ENCODE measurements at places on chromosomes 1 and 21.

DNA sequence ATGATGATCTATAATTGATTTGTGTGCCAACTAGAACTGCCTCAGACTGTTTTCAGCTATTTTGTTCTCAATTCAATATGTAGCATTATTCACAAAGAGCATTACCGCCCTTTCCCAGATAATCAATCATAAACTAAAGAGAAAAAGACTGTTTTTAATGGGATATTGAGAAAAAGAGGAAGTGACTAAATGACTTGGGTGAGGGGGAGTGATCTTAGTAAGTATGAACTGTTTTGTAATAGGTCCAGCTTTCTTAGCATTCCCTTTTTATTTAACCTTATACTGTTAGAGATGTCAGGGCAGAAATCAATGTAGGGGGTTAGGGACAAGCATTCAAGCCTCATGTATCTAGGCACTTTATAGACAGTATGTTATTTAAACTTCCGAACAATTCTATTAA, 157.8 kb upstream of the DPYD start:
- no peak for DNase-seq

DNA sequence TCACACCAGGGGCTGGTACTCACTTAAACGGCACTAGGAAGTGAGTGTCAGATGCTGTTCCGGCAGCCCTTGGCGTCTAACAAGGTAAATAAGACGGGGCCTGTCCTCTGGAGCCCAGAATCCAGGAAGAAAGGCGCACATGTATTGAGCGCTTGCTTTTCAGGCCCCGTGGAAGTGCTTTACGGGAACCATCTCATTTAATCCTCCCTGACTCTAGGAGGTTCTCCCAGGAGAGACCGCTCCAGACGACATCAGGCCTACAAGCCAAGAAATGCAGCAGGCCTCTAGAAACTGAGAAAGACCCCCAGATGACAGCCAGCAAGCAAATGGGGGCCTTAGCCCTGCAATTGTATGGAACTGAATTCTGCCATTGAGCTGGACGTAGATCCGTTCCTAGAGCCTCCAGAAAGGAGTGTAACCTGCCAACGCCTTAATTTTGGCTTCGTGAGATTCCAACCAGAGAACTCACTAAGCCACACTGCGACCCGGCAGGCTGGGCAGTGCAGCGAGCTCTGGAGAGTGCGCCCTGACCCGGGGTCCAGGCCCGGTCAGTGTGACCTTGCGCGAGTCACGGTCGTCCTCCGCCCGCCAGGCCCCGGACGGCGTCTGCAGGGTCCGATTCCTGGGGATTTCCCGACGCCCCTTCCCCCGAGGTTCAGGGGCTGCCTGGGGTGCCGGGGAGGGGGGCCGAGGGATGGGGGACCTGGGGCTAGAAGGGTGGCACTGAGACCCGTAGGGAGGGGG, 532 bp upstream of the MANEAL start:
- DNase-seq = no peak

DNA sequence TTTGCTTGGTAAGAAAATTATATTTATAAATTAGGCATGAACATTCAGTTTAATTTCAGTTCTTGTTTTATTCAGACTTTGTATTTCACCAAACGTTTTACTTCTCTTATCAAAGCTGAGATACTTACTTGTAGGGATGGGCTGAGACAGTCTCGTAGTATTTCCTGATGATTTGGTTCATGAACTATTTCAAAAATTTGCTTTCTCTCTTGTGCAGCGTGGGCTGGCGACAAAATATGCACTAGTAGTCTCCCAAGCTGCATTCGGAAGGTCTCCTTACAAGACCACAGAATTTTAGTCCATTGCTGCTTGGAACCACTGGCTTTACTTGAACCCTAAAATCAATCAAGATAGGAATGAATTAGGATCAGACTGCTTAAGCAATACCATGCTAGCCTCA, 91.7 kb upstream of the GNG4 start:
- DNase-seq = no peak

- no peak for DNase-seq
Measured at GRCh38 chr1:206508956-206509355, 1.6 kb downstream of the RASSF5 start.

GRCh38 chr1:43439781-43440180, 13.9 kb downstream of the HYI start:
- DNase-seq = no peak

DNA sequence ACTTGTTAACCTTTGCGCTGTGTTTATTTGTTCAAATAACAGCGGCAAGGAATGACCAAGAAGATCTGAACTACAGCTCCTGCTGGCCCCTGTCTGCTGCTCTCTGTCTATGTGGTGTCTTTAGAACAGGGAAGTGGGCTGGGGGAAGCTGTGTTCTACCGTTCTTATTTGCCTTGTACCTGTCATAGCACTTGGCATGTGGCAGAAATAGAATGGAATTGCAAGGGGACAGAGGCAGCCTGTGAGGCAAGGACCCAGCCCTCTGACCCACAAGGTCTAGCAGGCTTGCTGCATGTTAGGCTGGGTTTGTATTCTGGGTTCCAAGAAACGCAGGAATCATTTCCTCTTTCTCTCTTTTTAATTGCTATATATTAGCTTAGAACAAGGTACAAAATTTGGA, 20.7 kb downstream of the HMGCS2 start:
- DNase-seq = no peak

GRCh38 chr1:115771094-115771846, 2.8 kb upstream of the CASQ2 start:
- no peak for DNase-seq

DNA sequence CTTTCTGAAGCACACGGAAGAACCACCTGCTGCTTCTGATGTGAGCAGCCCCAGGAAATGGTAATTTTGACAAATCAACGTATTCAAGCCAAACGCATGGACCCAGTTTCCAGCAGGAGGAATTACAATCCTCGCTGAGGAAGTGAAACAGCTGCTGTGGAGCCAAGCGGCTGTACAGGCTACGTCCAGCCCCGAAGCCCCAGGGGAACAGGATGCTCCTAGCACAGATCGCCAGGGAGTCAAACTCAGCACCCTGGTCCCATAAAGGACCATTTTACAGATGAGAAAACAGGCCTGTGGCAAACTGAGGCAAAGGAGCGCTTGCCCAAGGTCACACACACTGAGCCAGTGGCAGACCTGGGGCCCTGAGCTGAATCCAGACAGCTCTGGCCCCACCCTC, 108.0 kb downstream of the PTPRU start:
- DNase-seq = no peak

DNA sequence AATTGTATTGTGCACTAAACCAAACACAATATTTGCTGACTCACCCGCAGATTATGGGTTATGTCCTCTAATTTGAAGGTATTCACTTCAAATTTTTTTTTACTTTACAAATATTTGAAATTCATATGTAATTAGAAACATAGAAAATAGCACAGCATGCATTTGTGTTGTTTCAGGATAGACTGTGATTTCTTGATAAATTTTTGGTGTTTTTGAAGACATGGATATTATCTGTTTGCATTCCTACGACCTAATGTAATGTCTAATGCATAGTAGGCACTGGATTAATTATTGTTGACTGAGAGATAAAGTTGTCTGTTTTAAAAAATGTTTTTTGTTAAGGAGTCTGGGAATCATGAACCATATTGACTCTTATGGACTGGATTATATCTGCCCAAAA, 850.2 kb downstream of the BRINP3 start:
- DNase-seq = no peak

GRCh38 chr1:145782272-145783099, 41.4 kb downstream of the RNF115 start:
- DNase-seq = no peak

- DNase-seq = no peak
Measured at GRCh38 chr1:173663159-173663558, 6.5 kb downstream of the ANKRD45 start.

- no peak for DNase-seq
Measured at GRCh38 chr1:21774835-21775549, 8.0 kb downstream of the USP48 start.

DNA sequence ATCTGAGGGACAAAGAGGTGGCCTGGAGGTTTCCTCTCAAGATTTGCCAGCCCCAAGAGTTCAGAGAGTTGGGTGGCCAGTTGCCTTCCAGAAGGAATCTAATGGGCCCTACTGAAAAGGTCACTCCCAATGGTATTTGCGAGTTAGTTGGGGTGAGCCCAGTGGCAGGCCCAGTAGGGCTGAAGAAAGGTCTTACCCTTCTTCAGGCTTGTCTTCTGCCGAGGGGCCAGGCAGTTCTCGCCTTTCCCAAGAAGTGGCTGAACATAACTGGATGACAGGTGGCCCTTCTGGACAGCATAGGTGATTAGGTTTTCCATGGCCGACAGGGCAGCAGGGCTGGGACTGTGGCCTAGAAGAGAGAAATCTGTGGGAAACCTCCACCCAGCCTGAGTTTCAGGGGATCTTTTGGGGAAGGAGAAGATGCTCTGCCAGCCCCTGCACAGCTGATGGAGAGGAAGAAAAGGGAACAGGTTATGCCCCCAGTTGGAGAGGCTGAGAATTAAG, 7.2 kb downstream of the PGLYRP4 start:
- DNase-seq = no peak

DNA sequence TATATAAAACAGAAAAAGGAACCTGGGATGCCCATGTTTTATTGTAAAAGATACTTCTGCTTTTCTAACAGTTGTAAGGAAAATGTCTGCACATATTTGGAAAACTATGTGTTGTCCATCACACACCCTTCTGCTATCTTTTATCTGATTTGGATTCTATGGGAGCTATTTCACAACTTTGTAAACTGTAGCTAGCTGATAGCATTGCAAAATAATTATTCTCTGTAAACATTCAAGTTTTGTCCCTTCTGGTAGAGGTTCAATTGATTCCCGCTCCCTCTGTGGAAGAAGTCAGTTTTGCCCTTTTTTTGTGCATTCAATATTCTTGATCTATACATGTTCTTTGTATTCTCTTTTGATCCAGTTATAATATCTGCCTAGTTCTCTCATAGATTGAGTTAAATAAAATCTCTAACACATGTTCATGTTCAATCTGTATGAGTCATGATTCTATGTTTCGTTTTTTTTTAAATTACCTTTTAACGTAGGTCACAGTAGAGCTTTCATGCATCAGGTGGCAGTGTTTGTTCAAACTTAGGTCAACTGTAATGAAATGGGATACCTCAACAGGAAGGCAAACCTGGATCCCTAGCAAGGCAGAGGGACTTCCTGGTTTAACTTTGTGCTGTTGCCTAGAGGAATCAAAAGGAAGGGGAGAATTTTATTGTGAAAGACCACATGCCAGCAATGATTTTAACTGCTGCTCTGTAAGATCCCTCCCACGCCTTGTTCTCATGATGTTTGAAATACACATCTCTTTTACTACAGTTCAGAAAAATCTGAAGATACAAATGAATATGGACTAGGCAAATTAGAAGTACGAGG, 26.0 kb upstream of the BCL9 start:
- no peak for DNase-seq

- DNase-seq = no peak
Measured at GRCh38 chr1:33161061-33161681, 20.7 kb downstream of the TRIM62 start.

DNA sequence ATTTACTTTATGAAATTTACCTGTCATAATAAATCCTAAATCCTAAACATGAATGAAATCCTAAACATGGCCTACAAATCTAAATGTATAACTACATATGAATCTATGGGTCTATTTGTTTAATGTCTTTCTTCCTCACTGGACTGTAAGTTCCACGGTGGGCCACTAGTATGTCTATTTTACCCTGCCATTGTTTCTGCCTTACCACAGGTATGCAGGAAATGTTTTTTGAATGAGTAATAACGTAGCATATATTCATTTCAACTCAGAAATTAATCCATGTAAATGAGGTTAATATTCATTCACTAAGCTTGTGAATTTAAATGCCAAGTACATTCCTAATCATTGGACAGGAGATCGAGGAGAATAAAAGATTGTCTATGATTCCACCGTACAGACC, 35.3 kb downstream of the B3GALNT2 start:
- no peak for DNase-seq

- no peak for DNase-seq
Measured at GRCh38 chr1:57163325-57163724, 197.5 kb upstream of the C8B start.

- no peak for DNase-seq
Measured at GRCh38 chr1:44242746-44243145, 29.5 kb downstream of the DMAP1 start.

GRCh38 chr1:68230484-68230802, 1.9 kb downstream of the WLS start:
- no peak for DNase-seq

- DNase-seq = no peak
Measured at GRCh38 chr1:159229896-159230295, 25.2 kb downstream of the ACKR1 start.

DNA sequence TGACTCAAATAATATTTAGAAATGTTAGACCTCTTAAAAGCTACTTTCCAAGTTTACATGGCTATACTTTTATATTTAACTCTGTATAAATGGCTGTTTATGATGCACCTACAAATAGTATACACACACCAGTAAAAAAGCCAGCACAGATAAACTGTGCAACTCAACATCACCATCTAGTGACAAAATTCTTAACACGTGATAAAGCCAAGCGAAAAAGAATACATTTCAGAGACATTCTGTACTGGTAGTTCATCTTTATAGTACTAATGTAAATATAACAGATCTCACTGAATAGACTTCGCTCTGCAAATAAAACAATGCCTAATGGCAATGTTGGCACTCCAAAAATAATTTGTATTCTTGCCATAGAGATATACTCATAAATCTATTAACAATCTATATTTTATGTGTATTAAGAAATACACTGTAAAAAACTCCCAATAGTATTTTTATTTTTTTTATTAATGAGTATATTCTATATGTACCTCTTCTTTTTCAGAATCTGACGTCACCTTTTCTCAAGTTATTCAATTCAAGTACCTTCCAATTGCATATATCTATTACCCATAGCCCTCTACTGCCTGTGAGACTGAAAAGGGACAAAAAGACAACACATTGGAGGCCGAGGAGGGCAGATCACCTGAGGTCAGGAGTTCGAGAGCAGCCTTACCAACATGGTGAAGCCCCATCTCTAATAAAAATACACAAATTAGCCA, 100.2 kb downstream of the DPYD start:
- DNase-seq = no peak

DNA sequence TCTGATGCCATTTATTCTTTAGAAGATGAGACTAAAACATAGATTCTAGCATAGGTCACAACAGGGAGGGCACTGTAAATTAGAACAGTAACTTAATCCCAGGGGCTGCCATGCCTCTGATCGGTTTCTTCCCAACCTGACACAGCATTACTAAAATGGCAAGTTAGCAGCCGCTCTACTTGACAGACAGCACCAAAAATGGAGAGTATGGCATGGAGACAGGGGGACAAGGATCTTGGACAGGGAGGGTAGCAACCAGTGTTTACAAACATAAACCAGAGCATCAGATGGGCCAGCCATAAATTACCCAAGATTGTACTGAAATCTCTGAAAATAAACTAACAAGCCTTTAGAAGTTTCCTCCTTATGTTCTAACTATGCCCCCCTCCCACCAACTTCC, 5.9 kb downstream of the DUSP10 start:
- no peak for DNase-seq

- no peak for DNase-seq
Measured at GRCh38 chr1:5393603-5394002, 598.6 kb downstream of the NPHP4 start.

DNA sequence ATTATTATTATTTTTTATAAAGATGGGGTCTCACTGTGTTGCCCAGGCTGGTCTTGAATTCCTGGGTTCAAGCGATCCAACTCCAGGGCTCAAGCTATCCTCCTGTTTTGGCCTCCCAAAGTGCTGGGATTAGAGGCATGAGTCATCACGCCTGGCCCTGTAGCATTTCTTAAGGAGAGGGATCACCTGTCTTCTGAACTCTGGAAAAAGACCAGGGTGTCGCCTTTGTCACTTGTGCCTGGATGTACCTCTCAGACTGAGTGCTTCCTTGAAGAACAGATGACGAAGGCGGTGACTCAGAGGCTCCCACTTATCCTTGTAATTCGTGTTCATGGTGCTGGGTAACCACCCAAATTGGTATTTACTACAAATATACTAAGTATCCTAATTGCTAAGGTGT, 2.4 kb upstream of the CGN start:
- no peak for DNase-seq

Data from stimulated activated CD4-positive, alpha-beta T cell treated with anti-CD3 and anti-CD28 coated beads, TNF-alpha, amount 100 ng/mL, for 24 hours (primary cell).